ENCODE measurements at places on chromosomes 3 and 15. TPM values are rescaled to one million over a fixed set of nuclear protein-coding genes. Genes with fewer than 3 reads are reported as not detected.
A peak's percentile ranks its signal among the peaks of the same experiment; 100 is the strongest.

DNA sequence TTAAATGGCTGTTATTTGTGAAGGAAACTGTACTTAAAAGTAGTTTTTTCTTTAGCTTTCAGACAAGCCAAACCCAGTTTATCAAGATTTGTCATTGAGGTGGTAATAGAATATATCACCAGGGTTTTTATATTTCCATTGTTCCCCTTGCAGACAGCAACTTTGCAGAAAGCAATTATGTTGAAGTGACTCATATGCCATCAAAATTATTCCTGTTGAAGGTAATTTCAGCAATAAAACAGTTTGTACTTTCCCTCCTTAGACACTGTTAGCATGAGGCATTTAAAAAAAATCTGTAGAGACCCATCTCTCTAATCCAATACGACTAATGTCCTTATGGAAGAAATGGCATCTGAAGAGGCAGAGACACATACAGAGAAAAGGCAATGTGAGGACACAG is 219.0 kb downstream of the NFKBIZ start:
- DNase-seq: peak; percentile 49

DNA sequence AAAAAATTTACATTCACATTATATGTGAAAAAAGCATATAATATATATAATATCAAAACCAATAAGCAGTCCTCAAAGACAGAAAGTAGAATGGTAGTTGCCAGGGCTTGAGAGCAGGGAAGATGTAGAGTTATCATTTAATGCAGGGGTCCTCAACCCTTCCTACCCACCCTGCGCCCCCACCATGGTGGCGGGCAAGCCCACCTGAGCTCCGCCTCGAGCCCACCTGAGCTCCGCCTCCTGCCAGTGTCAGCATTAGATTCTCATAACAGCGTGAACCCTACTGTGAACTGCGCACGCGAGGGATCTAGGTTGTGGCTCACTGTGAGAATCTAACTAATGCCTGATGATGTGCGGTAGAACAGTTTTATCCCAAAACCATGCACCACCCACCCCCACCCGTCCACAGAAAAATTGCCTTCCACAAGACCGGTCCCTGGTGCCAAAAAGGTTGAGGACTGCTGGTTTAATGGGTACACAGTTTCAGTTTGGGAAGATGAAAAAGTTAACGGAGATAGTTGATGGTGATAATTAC is 3.0 kb downstream of the TRIM59 start:
- DNase-seq: no peak

DNA sequence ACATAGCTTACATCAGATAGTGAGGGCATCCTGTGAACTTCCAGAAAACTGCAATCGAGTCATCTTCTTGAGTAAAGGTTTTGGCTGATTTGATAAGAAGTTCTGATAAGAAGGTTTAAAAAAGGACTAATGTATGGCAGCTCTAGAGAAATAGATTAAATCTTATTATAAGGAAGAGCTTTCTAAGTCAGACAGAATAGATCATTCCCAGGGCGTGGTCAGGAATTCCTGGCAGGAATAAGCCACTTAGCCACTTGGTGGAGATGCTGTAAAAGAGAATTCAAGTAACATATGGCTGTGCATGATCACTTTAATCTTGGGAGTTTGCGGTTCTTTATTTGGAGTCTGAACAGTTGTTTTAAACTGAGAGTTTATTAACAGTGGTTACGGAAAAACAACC is 17.4 kb downstream of the PGBD4 start:
- DNase-seq: no peak

DNA sequence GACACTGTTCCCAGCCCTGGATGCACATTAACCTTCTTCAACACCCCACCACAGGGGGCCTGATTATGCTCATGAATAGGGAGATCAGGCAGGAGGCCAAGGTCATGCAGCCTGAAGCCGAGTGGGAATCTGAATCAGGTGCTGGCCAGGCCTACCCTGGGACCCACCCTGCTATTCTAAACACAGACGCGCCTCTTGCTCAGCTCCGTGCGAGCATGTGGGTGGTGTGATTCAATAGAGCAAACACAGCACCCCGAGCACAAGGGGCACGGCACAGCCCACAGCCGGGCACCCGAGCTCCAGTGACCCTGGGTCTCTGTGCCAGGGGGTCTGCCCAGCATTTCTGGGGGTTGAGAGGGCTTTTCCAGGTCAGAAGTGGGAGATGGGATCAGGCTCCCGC is 24.6 kb upstream of the GRIP2 start:
- DNase-seq: no peak

HRH1 gene
- 16.2 TPM for total RNA-seq
